ENCODE measurements at places on chromosomes 13 and 19.

- peak; percentile 51 for DNase-seq
These were observed 2.2 kb downstream of the FFAR1 start for GRCh38 chr19:35349614-35350521.

- DNase-seq, result no peak
These were observed 49.4 kb upstream of the TEX29 start for GRCh38 chr13:111270765-111271698.

DNA sequence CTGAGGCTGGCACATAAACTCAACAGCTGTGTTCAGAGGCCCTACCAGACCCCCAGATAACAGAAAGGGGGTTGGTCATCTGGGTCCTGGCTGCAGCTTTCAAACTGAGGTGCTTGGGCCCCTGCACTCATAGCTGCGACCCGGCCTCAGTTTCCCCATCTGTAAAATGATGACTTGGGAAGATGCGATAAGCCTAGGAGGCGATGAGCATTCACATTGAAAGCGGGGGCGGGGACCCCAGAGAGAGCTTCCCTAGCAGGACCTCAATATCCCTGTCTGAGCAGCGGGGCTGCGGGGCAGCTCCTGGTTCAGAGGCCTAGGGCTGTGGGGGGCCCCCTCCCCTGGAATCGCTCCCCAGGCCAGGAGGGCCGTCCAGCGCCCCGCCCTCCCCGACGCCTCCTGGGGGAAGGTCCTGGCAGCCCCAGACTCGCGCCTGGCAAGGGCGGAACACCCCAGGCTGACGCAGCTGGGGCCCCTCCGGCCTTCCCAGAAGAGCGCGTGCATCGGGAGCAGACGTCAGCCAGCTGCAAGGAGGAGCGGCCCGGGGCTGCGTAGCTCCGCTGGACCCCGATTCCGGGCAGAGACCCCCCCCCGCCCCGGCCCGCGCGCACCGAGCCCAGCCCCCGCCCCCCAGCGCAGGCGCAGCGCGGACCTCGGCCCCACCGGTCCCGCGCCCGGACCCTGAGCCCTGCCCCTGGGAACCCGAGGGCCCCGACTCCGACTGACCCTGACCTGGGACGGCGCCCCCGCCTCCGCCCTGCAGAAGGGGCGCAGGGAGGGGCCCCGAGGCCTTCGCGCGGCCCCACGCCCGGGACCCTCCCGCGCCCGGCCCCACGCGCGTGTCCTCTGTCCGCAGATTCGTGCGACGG, 3.5 kb downstream of the FSTL3 start:
- peak; percentile 75 for DNase-seq

DNA sequence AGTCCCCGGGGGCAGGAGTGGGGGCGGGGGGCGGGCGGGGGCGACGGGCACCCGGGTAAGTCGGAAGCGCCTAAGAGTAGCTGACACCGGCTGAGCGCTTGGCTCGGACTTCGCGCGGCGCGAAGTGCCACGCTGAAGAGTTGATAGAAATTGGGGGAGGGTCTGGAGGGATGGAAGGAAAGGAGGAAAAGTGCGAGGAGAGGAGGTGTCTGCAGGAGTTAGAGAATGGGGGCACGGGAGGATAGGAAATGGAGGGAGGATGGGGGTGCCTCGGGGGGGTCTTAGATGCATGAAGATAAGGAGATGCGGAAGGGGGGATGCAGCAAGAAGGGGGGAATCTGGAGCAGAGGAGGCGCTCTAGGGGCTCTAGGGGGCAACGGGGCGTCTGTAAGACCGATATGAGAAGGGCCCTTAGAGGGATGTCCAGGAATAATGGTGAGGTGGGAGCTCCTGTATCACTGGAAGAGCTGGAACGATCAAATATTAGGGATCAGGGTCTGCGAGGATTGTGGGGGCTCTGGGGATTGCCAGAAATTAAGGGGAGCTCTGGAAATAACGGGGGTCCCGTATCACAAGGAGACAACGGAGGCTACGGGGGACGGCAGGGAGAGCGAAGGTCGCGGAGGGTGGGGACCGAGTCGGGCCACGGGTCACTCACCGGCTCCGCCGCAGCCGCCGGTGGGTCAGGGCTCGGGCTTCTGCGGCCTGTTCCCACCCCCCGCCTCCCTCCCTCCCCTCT, at the start of gene MYPOP:
Gene MYPOP, minus strand, starts transcription at position 702 of the 739 bp plus-strand sequence. CDS start 840 bp downstream, outside the sequence.
- no peak for DNase-seq

- DNase-seq, result no peak
These were observed 72.8 kb downstream of the MYO16 start for GRCh38 chr13:108702171-108702570.

DNA sequence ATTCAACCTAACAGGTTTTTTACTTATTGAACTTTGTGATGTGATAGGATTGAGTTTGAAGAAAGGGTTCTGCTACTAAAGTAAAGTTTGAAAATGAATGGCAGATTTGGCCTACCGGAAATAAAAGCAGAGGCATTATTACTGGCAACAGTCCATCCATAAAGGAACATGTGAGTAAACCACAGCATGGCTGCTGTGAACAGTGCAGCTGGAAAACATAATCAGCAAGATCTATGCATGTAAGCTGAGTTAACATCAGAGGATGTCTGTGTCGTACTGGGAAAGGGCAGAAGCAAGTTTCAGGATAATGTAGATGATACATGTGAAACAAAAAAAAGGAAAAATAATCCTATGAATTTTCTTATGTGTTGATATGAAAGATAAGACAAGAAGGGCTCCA, 87.6 kb downstream of the CYSLTR2 start:
- DNase-seq, result no peak

DNA sequence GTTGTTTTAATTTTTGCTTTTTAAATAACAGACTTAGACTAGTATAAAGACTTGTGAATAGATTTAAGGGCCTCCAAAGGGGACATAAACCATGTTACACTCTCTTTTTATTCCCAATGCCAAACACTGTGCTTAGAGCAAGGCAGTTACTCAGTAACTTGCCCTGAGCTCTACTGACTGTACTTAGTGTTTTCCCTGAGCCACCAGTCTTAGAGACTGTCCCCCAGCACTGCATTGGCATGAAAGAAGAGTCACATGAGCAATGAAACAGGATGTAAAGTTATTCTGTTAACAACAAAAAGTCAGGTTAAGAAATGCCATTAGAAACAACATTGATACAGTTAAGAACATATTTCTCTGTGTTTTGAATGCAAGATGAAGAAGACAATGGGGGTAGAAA, 187.9 kb downstream of the TBC1D4 start:
- DNase-seq, result no peak

- no peak for DNase-seq
These were observed 16.9 kb downstream of the MCF2L start for GRCh38 chr13:112985803-112986408.

GRCh38 chr13:101109005-101109404, 307.3 kb downstream of the NALCN start:
- DNase-seq, result no peak

DNA sequence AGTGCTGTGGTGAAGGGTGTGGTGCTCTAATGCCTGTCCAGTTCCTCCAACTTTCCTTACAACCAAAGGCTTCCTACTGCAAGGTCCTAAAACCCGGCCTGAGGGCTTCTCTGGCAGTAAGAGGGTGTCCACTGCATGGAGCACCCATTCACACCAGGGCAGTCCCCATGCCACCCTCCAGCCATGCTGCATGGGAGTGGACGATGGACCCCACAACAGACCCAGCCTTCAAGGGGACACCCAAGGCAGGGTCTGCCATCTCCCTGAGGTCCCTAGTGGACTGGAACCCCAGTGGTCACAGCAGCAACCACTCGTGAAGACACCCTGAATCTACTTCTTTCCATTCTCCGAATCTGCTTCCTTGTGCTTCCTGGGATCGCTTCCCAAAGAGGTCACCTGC, 117.6 kb upstream of the SOX1 start:
- DNase-seq, result peak; percentile 17

DNA sequence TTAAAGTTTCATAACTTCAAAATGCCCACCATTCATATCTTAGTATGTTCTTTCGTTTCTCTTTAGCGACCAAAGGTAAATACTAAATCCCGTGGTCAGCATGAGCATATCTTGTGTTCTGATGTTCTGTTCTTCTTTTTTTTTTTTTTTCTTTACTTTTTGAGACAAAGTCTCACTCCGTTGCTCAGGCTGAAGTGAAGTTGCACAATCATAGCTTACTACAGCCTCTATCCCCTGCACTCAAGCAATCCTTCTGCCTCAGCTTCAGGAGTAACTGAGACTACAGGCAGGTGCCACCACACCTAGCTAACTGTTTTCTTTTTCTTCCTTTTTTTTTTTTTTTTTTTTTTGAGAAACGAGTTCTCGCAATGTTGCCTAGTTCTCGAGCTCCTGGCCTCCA, 60.9 kb upstream of the ATP12A start:
- no peak for DNase-seq

- DNase-seq, result no peak
These were observed 7.4 kb downstream of the CXCL17 start for GRCh38 chr19:42435316-42435715.

- no peak for DNase-seq
These were observed 13.1 kb upstream of the CD22 start for GRCh38 chr19:35315883-35316282.

Data from activated CD8-positive, alpha-beta memory T cell treated with anti-CD3 and anti-CD28 coated beads for 24 hours (primary cell).